Umbilical cord (tissue), 2 donors: ENCODE measurements at places on chromosomes 7 and 10. TPM values are rescaled to one million over a fixed set of nuclear protein-coding genes. Genes with fewer than 3 reads are reported as not detected.
A peak's percentile ranks its signal among the peaks of the same experiment; 100 is the strongest.

- DNase-seq: no peak
Observed at GRCh38 chr7:141541375-141541774, 9.8 kb upstream of the AGK start.

DNA sequence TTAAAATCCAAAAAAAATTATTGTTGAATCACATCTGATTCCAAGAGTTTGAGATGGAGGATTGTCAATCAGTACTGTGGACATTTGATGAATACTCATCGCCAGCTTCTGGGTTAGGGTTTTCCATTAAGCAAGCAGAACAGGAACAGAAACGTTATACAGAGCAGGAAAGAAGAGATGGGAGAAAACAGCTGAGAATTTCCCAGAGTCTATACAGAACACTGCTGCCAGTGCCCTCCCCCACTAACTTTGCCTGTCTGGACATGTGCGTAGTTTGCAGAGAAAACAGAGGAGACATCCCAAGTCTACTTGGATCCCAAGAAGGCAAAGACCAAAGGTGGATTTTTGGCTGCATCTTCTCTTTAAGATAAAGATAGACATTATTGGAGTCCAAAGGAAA is 19.0 kb downstream of the C10orf90 start:
- DNase-seq: no peak

GRCh38 chr7:117479225-117480054 is at the start of gene CFTR:
CFTR (plus strand) TSS chr7:117480025; CDS start chr7:117480095, 70 bp downstream.
- peak; percentile 12 for DNase-seq

PRLHR gene
- total RNA-seq: 1.4 TPM

DNA sequence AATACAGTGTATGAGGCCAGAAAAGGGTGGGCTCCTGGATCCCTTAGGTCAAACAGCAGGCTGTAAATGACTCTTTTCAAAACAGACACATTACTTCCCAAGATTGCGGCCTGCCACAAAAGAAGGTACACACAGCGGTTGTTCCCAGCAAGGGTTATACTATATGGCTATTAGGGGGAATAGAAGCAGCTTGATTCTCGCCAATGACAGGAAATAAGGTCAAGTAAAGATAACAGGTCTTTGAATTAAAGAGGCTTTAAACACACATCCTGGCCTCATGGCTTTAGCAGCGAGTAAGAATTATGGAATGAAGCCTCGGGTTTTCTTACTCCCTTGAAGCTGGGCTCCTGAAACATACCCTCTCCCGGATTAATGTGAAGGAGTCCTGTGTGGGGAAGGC is 58.3 kb downstream of the CYP26A1 start:
- no peak for DNase-seq

- DNase-seq: no peak
Observed at GRCh38 chr7:2691011-2691707, 3.2 kb downstream of the AMZ1 start.
